Stimulated activated CD8-positive, alpha-beta memory T cell treated with anti-CD3 and anti-CD28 coated beads, Interleukin-4, amount 100 ng/mL, for 4 hours (primary cell): ENCODE measurements at places on chromosomes 5 and 9.

GRCh38 chr5:34680896-34681295, 24.8 kb downstream of the RAI14 start:
- DNase-seq = no peak

DNA sequence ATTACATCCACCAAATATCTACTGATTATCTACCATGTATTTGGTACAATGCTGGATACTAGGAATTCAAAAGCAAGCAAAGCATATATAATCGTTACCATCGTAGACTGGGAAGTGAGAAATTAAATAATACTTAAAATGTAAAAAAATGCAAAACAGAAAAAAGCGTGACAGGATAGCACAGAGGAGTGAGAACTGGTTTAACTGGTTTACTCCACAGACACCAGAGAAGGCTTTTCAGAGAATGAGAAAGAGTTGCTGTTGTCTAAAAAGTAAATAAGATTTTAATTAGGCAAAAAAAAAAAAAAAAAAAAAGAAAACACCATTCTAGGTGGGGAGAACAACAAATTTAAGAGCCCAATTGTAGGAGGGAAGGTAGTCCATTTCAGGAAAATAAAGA, 657.9 kb upstream of the ST8SIA4 start:
- no peak for DNase-seq

GRCh38 chr5:176789873-176790615, 20.3 kb upstream of the UNC5A start:
- no peak for DNase-seq

GRCh38 chr5:13325765-13326164, 618.7 kb downstream of the DNAH5 start:
- no peak for DNase-seq

DNA sequence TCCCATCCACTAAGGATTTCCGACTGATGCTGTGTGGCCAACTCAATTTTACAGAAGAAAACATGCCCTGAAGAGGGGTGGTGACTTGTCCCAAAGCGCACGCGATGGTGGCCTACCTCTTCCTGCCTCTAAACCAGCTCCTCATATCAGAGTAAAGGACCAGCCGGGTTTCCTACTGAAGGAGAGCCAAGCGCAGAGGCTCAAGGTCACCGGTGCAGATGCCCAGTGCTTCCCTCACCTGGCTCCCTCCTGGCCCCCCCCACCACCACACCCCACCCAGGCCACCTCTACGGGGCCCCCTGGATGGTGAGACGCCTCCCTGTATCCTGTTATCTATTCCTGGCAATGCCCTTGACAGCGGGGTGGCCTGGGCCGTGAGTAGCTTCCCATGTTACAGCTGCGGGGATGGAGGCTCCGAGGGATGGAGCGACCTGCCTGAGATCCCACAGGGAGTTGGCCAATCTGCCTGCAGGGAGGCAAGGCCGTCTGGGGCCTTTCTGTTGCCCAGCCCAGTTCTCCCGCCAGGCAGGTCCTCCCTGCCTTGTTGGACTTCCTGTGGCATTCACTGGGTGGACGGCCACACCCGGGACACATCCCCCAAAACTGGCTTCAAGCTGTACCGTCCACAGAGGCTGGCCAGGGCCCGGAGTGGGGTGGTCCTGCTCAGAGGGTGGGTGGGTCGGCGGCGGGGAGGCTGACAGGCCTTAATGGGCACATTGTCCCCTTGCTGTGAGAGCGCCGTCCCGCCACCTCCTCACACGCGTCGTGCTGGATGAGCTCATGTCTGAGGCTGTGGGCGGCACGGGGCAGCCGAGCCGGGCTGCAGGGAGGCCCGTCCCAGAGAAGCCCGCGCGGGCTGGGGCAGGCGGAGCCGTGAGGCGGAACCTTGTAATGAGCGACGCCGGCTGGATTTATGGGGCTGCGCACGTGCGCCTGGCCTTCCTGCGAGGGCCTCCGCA, 72.5 kb downstream of the MACROH2A1 start:
- DNase-seq = no peak
